ENCODE measurements at places on chromosomes 7 and 10.
A peak's percentile ranks its signal among the peaks of the same experiment; 100 is the strongest.

GRCh38 chr7:148041156-148041555 is 549.4 kb upstream of the C7orf33 start:
- no peak for DNase-seq

- DNase-seq = no peak
Measured at GRCh38 chr10:63670291-63670898, 149.2 kb downstream of the REEP3 start.

- DNase-seq = no peak
Measured at GRCh38 chr10:43963793-43964425, 315.2 kb upstream of the ZNF32 start.

DNA sequence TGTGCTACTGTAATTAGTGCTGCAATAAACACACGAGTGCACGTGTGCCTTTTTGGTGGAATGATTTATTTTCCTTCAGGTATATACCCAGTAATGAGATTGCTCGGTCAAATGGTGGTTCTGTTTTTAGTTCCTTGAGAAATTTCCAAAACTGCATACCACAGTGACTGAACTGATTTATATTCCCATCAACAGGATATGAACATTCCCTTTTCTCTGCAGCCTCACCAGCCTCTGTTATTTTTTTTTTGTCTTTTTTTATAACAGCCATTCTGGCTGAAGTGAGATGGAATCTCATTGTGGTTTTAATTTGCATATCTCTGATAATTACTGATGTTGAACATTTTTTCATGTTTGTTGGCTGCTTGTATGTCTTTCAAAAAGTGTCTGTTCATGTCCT is 922.9 kb upstream of the LRRN3 start:
- no peak for DNase-seq

DNA sequence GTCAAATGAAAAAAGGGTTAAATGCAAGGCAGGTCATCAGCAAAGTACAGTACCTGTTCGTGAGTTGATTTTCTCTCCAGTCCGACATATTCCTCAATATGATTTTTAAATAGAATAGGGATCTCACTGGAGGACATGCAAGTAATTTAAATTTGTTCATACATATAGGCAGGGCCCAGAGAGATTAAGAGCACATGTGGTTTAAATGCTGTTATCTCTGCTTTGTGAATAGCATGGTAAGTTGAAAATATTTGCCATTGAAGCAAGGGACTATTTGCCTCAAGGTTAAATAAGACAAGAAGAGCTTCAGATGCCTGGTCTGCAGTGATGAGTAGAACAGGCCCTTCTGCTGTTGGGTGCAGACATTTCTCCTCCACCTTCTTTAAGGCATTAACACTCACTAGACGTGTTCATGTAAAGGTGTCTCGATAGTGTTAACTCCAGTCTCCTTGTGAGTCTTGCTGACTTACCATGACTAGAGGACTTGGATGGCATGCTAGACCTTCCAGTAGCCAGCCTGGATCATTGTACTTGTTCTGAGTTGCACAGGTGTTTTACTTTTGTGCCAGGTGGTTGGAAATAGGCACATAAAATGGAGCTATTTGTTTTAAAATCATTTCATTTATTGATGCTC is 15.6 kb upstream of the AKR1C3 start:
- no peak for DNase-seq

GRCh38 chr10:60338786-60339185 is 50.9 kb downstream of the ANK3 start:
- no peak for DNase-seq

DNA sequence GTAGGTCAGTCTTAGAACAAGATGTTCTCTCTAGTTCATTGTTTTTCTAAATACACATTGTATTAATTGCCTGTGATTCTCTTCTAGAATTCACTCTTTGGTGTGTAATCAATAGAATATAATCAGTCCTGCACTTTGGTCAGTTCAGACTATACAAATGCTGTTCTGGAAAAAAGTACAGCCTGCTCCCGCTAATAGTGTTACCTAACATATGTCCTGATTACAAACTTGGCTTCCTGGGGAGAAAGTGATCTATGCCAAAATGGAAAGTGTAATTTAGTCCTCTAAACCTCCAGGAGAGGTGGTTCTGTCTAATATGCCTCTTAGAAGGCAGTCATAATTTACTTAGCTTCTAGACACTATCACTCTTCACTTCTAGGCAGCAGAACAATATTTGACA is 215.5 kb downstream of the SEMA3D start:
- DNase-seq = no peak

DNA sequence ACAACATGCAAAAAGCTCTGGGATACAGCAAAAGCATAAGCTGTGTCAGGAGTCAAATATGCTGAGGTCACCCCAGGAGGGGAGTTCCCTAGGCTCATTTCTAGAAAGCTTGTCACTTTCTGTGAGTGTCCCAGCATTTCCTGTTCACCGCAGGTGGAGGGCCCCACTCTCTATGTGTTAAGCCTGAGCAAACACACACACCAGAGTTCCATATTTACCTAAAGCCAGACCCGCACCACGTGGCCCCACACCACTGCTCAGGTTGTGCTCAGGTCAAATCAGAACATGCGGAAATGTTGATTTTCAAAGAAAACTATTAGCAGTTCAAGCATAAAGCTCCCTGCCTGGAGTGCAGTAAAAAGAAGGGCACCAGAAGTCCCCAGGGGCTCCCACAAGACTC is 259.6 kb upstream of the PPP2R2D start:
- DNase-seq = no peak

- DNase-seq = no peak
Measured at GRCh38 chr7:25727876-25728275, 424.1 kb upstream of the NFE2L3 start.

GRCh38 chr10:70549962-70550458 is 52.5 kb downstream of the PRF1 start:
- DNase-seq = peak; percentile 69

DNA sequence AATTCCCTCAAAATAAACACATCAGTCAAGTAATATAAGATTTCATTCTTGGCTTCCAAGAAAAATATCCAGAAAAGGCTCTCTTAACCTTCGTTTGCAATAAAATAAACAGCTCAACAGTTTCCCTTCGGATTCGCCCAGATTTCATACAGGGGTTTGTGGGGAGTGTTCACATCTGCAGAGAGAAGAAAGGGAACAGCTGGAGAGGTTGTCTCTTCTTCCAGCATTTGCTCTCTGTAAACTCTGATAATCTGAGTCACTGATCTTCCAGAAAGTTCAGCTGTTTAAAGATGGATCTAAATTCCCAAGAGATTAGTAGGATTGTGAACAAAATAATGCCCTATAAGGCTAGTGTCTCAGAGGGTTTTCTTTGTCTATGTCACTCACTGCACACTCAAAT is 277.9 kb downstream of the HPSE2 start:
- no peak for DNase-seq

GRCh38 chr10:90051474-90051873 is 350.1 kb downstream of the KIF20B start:
- no peak for DNase-seq

- DNase-seq = no peak
Measured at GRCh38 chr10:36349445-36350078, 707.5 kb upstream of the FZD8 start.

- DNase-seq = peak; percentile 38
Measured at GRCh38 chr10:101843032-101844021, at the start of gene KCNIP2. TSS of gene KCNIP2 (minus strand) at chr10:101843800. CDS start at chr10:101843568, 232 bp downstream.

DNA sequence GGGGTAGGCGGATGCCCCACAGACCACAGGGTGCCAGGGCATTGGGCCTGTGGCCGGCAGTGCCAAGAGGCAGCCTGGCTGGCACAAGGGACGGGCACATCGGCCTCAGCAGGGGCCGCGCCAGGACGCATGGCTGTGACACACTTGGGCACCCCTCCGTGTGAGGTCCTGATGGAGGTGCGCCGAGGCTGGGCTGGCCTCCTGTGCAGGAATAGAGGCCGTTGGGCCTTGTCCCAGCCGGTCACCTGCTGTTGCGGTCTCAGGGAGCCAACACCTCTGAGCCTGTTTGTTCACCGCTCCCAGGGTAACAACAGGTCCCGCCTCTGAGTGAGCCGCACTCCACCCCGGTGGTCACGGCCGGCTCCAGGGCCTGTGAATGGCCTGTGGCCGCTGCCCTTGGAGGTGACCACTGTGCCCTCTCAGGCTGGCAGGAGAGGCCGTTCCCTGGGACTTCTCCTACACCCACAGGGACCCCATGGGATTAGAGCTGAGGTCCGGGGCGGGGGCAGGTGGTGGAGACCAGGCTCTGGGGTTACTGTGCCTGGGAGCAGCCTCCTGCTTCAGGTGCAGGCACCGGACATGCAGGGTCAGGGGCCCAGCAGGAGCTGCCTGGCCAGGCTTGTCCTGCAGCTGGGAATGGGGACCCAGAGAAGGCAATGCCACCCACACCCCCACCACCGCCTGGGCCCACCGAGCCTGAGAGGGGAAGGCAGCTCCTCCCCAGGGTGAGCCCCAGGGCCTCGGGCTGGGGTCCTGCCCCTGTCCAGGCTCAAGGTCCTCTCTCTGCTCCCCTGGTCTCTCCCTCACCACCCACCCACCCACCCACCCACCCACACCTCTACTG is 12.0 kb downstream of the PWWP2B start:
- DNase-seq = no peak

- DNase-seq = no peak
Measured at GRCh38 chr10:88978463-88978862, 12.1 kb upstream of the FAS start.

DNA sequence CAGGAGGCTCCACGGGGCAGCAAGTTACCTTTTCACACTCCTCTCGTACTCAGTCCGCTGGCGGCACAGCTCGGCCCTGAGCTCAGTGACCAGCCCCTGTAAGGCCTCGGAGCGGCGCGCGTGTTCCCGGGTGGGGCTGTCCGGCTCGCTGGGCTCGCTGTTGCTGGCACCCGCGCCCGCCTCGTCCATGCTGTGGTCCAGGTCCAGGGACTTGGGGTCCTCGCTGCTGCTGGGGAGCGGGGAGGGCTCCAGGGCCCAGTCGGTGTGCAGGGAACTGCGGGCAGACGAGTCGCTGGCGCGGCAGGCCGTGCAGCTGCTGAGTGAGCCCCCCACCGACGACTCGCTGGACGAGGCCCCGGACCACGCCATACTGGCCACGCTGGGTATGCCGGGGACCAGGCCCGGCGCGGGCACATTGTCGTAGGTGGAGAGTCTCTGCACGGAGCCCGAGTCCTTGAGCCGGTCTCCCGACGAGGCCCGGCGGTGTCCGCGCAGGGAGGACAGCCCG is 143.8 kb downstream of the MAPK8 start:
- DNase-seq = no peak
